ENCODE measurements at places on chromosomes 1 and 21.

DNA sequence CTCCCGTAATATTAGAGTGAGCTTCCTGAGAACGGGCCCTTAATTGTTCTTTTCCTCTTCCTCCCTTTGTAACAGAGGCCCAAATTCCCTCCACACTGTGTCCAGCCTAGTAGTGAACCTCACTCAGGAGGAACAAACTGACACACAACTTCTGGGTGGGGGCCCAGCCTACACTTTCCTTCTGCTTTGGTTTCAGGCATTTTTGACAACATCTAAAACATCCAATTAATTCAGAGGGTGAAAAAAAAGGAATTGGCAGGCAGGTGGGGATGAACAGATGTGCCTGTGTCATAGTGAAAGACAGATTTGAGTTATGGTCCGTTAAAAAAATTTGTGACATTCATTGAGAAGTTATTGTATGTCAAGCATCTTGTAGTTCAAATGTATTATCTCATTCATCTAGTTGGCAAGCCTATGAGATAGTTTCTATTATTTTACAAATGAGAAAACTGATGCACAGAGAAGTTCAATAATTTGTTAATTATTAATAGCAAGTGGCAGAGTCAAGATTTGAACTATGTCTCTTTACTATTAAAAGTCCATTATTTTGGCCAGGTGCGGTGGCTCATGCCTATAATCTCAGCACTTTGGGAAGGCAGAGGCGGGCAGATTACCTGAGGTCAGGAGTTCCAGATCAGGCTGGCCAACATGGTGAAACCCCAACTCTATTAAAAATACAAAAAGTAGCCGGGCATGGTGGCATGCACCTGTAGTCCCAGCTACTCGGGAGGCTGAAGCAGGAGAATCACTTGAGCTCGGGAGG, 41.6 kb upstream of the LRIG2 start:
- no peak for DNase-seq

- DNase-seq: no peak
These were observed 63.2 kb downstream of the ST6GALNAC3 start for GRCh38 chr1:76137746-76138145.

DNA sequence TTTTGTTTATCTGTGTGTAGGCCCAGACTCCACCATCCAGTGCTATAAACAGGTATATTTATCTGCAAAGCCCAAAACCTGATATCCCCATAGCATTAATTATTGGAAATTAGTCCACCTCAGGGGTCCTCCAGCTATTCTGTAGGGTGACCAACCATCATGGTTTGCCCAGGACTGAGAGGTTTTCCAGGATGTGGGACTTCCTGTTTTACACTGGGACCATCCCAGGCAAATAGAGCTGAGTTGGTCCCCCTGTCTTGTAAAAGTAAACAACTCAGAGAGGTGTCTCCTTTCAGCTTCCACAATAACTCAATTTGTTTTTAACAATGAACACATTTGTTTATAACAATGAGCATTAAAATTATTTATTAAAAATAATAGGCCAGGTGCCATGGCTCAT, 7.8 kb upstream of the CELA2B start:
- DNase-seq: no peak

GRCh38 chr1:12458571-12458970, 159.4 kb downstream of the DHRS3 start:
- no peak for DNase-seq

DNA sequence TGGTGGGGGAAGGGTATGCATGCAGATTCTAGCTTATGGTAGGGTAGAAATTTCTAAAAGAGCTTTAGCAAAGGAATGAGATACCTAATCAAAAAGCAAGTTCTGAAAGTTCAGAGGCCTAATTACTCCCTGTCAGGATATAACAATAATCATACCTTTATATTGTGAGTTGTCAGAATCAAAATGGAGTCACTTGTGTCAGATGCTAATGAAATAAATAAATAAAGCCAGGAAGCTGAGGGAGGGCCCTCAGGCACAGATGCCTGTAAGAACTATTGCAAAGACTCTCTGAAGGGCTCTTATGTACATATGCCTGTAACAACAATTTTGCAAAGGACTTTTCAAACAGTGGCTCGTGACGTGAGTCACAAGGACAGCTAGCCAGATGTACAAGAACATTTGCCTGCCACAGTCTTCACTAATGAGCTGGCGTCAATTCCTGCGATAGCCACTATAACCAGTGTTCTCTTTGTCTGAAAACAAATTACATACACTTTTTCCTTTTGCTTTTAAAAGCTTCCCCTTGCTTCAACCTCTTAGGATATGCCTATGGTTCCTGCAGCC, 27.4 kb upstream of the DNASE2B start:
- DNase-seq: no peak

DNA sequence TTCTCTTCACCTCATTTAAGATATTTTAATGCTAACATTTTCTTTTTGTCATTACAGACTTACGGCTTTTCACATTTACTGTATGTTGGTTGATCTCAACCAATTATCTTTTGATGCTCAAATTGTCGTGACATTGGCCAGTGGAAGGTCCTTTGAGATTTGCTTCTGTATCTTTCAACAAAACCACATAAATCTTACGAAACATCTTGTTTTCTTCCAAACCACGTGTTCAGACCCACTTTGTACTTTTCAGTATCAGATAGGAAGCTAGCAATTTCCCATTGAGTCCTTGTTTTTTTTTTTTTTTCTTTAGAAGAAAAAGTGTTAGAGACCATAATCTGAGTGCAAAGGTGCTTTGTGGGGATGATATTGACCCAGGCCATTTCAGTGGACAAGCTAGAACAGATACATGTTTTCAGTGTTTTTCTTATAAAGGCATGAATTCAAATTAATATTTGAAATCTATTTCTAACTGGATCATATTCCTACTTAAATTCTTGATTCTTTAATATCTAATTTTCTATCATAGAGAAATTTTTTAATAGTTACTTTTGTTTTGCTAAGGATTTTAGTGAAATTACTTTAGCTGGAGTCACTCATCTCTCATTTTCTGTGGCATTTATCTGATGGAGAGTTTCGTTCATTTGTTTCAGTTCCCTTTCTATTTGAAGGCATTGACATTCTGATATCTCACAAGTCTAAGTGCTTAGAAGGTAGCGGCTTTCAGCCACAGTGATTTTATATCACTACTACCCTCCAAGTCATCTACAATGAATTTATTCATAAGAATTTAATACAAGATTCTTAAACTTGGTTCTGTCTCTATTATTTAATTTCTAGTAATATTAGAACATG, 26.7 kb downstream of the ATG4C start:
- DNase-seq: no peak

GRCh38 chr1:23200883-23201282, 16.4 kb downstream of the HTR1D start:
- DNase-seq: no peak

GRCh38 chr1:114076308-114076707, 77.4 kb downstream of the SYT6 start:
- no peak for DNase-seq

- no peak for DNase-seq
These were observed 79.5 kb downstream of the CLSTN1 start for GRCh38 chr1:9744106-9744799.

DNA sequence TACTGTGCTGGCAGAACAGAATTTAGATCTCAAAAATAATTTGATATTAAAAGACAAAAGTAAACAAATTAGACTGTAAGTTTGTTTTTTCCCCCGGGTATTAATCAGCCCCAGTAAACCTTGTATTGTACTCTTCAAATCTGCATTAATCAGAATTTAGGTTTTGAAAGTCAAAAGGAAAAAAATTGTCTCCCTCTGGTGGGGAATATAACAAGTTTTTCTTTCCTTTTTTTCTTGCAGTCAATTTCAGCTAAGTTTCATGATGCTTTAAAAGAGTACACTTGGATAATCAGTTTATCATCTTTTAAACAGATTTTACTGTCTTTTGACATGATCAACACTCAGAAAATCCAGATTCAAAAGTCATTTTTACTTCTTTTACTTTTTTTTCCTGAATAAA, 134.5 kb upstream of the PKN2 start:
- no peak for DNase-seq

Data from ecto neural progenitor cell (in vitro differentiated cells).